Hippocampal formation (tissue), 2 donors: ENCODE measurements at places on chromosomes 7 and 10.
A peak's percentile ranks its signal among the peaks of the same experiment; 100 is the strongest.

- peak; percentile 48 for DNase-seq
Observed at GRCh38 chr7:134890246-134891240, 95.8 kb upstream of the AGBL3 start.

GRCh38 chr10:58920655-58921003, 255.8 kb upstream of the PHYHIPL start:
- DNase-seq: no peak

GRCh38 chr10:59753267-59753666, at the start of gene MRLN:
Gene MRLN, minus strand, starts transcription at chr10:59753455.
- no peak for DNase-seq

GRCh38 chr10:124185084-124185483, 91.7 kb upstream of the CHST15 start:
- DNase-seq: no peak

GRCh38 chr7:30911561-30911969, at the start of gene AQP1:
Gene AQP1, plus strand, starts transcription at chr7:30911853. Its CDS starts 57 bp downstream, at chr7:30911910.
- DNase-seq: peak; percentile 32

GRCh38 chr7:137950263-137950621, 51.6 kb downstream of the CREB3L2 start:
- no peak for DNase-seq

GRCh38 chr10:128024426-128024825, 101.8 kb downstream of the MKI67 start:
- no peak for DNase-seq

DNA sequence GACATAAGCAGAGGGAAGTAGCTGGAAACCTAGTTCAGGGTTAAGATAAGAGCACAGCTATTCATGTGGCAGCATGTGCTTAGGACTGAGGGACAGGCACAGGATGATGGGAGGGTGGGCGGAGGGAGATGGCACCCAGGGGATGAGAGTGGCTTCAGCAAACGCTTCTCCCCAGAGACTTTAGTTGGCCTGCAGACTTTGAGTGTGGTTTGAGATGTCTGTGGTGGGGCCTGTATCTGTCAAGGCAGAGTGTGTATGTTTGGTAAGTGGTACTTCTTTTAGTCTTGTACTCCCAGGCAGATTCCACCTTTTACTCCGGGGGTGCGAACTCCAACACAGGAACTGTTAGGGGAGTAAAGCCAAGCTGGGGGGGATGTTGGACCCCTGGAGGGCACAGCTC, 88.9 kb downstream of the WDFY4 start:
- DNase-seq: no peak

- no peak for DNase-seq
Observed at GRCh38 chr7:5779141-5779540, 2.3 kb downstream of the RNF216 start.

- no peak for DNase-seq
Observed at GRCh38 chr10:51171946-51172345, 97.7 kb downstream of the PRKG1 start.

- no peak for DNase-seq
Observed at GRCh38 chr10:77398558-77398957, 239.1 kb downstream of the KCNMA1 start.

- DNase-seq: no peak
Observed at GRCh38 chr10:66862687-66863258, 63.1 kb upstream of the LRRTM3 start.

- no peak for DNase-seq
Observed at GRCh38 chr7:22715969-22716368, 11.0 kb upstream of the IL6 start.

DNA sequence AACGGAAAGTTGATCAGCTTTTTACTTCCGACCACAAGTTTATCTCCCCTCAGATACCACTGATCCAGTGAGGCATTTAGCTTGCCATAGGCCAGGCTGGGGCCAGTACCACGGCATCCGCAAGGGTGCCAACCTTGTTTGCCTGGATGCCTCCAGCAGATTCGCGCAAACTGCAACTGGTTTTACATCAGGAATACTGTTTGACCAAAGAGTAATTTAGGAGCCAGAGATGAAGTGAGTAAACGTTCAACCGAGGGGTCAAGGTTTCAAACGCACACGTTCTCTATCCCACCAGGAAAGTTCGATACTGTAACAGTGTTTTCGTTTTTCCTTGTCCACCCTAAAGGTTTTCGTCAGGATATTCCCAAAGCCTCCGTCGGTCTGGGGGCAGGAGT, 266 bp upstream of the MDFIC start:
- DNase-seq: no peak

- DNase-seq: no peak
Observed at GRCh38 chr7:122143376-122143750, 686 bp downstream of the AASS start.

DNA sequence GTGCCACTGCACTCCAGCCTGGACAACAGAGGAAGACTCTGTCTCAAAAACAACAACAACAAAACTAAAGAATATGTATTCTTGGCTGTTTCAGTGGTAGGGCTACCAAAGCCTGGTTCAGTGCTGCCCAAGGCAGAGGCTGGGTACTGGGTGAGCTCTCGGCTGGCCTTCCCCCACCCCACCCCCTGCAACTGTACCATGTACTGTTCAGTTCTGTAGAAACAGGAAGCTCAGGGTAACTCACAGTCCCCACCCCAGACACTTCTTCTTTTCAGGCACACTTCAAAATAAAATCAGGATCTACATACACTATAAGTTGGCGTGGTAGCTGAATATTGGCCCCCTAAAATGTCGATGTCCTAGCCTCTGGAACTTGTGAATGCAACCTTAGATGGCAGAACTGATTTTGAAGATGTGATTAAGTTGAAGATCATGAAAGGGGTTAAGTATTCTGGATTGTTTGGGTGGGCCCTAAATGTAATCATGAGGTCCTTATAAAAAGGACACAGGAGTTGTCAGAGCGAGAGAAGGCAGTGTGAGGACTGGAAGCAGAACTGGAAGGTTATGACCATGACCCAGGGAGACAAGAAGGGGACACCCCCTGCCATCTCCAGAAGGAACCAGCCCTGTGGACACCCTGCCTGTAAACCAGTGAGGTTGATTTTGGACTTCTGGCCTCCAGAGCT, 31.2 kb downstream of the TBXAS1 start:
- DNase-seq: no peak

DNA sequence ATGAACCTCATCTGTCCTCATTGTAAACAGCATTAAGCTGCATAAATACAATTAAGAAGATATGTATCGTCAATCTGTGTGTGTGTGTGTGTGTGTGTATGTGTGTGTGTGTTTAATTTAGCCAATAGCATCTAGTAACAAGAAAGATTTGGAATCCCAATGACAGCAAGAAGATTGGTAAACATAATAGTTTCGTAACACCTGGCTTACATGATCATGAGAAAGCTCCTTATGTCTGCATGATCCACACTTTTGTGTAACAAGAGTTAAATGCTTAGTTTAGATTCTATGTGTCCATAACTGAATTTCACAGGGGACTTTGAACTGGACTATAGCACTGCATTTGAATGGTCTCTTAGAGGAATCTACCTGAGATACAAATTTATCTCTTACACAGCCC, 191.0 kb upstream of the BET1 start:
- no peak for DNase-seq

DNA sequence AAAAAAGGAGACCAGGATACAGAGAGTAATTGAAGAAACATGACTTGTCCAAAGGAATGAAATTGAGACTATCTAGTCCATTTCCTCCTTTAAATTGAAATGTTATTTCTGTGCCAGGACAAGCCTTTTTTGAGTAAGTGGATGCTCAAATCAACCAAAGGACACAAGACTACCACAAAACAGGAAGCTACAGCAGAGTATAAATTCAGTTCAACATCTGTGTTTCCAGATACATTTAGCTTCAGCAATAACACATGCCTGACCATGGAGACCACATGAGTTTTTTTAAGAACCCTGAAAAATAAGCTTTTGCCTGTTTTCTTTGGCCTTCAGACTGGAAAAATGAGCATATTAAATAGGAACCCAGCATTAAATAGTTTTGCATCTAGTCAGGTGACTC, 707.5 kb downstream of the ZWINT start:
- DNase-seq: no peak

DNA sequence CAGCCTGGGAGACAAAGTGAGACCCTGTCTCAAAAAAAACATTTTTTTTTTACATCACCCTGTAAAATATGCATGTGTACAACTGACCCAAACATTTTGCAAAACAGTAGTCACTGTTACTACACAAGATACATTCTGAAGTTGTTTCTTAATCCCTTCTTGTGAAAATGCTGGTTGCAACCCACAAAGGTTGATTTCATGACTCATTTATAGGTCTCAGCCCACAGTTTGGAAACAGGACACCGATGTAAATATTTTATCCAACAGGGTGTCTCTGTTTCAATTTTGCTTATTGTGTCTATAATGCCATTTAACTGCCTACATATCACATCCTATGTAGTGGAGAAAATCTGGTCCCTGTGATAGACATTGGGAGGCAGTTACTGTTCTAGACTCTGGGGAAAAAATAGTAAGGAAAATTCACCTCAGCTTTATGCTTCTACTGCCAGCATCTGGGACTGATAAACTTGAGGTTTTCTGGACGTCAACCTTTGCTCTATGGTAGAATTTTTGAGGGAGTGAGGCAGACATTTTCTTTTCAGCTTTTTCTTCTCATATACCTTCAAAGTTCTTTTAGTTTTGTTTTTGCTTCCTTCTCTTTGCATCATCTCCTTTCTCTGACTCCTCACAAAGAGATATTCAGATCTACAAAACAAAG, 1.6 kb upstream of the RAB19 start:
- no peak for DNase-seq

- DNase-seq: no peak
Observed at GRCh38 chr7:5384618-5385017, 39.0 kb downstream of the TNRC18 start.

GRCh38 chr7:146922782-146923181, 806.2 kb downstream of the CNTNAP2 start:
- no peak for DNase-seq

DNA sequence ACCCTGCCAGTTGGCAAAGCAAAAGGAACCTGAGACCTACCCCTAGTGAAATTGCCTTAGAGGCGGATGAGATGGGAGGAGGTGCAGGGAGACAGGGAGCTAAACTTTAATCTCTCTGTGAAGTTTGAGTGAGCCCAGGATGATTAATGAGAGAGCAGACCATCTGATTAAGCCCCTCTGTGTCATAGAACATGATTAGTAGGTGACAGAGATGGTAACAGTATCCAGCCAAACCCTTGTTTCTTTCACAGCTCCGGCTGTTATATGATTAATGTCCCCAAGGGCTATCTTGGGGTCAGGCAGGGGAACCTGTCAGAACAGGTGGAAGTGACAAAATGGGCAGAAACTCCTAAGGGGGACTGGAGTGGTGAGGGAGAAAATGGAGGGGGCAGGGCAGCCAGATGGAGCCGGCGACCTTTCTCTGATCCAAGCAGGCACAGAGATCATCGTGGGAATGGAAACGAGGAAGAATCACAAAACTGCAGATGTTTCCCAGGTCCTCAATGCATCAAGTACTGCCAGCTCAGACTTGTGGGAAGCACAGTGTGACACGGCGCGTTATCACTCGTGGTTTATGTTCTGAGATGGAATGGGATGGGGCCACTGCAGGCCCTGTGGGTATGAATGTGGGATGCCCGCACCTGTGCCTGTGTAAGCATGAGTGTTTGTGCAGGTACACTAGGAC, 684.2 kb downstream of the LRMDA start:
- no peak for DNase-seq

GRCh38 chr10:129161150-129161549, 305.9 kb upstream of the MGMT start:
- DNase-seq: no peak

DNA sequence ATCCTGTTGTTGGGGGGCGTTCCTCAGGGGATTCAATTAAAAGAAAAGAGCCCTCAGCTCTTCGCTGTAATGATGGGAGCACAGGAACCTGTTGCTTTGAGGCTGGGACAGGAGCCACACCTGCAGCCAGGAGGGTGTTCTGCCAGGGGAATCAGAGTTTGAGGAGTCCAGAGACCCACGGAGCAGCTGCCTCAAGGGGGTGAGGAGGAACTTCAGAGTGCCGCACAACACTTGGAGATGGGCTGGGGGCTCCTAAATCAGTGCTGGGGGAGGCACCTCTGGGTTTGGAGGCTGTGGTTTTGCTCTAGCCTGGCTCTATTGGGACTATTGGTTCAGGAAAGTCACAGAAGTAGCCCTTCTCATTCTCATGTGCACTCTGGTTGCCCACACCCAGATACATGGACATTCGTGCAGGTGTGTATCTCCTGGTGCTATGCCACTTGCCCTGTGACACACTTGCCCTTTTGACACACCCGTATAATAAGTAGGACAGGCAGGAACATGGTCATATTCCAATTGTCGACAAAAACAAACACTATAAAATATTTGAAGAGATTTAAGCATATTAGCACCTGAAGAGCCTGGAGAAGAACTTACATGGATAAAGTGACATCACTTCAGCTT, 98.1 kb downstream of the PTPN20 start:
- no peak for DNase-seq

- DNase-seq: no peak
Observed at GRCh38 chr7:13800694-13801448, 188.6 kb downstream of the ETV1 start.

GRCh38 chr10:105844241-105844640, 1203.2 kb downstream of the SORCS3 start:
- DNase-seq: no peak

- DNase-seq: peak; percentile 18
Observed at GRCh38 chr10:99788598-99789256, 6.3 kb downstream of the ABCC2 start.

DNA sequence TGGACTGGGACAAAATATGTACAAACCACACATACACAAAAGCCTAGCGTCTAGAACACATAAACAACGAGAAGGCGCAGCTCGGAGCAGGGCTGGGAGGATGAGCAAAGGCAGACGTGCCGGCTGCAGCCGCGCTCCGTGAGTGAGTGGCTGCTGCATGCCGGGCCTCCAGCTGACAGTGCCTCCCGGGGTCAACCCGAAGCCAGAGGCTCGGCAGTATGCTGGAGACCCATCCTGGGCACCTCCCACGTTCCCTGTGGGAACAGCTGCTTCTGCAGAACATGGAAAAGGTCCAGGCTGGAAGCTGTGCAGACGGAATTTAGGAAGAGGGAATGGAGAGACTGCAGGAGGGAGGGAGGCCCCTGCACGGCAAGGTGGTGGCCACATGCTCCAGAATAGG, 3.6 kb upstream of the GPR146 start:
- DNase-seq: peak; percentile 17

- DNase-seq: no peak
Observed at GRCh38 chr7:58316-58715, 134.1 kb upstream of the FAM20C start.

DNA sequence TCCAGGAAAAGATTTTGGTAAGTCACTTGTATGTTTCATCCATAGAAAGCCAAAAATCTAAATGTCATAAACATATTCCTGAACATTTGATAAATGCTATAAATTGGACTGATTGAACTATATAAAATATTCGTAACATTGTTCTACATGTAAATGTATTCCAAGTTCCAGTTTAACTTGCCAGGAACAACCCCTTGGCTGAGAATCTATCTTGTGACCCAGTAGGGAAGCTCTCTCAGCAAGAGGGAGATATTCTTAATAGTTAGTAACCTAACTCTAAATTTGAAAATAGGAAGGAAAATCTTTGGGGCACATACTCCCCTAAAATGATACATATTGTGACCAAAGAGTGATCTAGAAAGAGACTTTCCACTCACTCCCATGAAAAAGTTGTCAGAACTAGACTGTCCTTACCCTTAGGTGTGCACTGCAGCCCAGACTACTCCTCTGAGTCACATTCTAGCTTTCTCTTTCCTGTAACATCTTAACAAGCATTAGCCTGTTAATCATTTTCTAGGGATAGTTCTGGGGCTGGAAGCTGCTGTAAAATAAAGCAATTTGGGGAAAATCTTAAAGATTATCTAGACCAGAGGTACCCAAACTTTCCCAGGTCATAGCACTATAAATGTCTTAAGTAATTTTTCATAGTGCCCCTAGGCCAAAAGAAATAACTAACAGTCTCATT, 73.7 kb upstream of the SKAP2 start:
- DNase-seq: no peak
